OCI-LY7 (cell line): ENCODE measurements at places on chromosomes 7 and 10.

DNA sequence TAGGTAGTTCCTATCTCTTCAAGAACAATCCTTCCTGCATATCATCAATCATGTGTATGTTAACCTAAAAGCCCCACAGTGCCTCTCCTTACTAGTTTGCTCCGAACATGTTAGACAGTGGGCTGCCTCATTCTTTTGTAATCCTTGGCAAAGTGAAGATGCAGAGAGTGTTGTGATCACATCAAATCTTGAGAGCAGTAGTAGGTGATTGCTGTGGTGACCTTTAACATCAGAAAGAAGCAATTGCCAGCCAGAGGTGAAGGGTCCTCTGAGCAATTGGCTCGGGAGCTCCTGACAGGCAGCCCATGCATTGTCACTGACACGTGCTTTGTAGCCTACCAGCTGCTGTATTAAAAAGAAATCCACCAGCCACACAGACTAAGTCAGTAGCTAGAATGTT, 19.6 kb upstream of the GSTK1 start:
- no peak for DNase-seq

GRCh38 chr10:68082872-68083271, 7.8 kb upstream of the HERC4 start:
- DNase-seq = no peak

GRCh38 chr10:71864911-71865361, 13.9 kb upstream of the PSAP start:
- DNase-seq = no peak

DNA sequence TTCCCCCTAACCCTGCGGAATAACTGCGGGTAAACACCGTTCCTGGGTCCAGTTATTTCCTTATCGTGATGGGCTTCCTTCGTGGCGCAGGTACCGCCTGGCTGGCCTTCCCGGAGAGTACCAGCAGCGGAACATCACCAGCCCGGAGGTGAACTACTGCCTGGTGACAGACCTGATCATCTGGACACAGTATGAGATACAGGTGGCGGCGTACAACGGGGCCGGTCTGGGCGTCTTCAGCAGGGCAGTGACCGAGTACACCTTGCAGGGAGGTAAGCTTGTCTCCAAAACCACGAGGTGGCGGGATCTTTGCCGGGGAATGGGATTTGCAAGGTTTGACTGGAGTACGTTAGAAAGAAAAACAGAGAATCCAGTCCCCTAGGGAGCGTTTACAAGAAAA, 665.0 kb upstream of the FOXK1 start:
- no peak for DNase-seq

- DNase-seq = no peak
Observed at GRCh38 chr7:79636849-79637248, 183.4 kb upstream of the MAGI2 start.

DNA sequence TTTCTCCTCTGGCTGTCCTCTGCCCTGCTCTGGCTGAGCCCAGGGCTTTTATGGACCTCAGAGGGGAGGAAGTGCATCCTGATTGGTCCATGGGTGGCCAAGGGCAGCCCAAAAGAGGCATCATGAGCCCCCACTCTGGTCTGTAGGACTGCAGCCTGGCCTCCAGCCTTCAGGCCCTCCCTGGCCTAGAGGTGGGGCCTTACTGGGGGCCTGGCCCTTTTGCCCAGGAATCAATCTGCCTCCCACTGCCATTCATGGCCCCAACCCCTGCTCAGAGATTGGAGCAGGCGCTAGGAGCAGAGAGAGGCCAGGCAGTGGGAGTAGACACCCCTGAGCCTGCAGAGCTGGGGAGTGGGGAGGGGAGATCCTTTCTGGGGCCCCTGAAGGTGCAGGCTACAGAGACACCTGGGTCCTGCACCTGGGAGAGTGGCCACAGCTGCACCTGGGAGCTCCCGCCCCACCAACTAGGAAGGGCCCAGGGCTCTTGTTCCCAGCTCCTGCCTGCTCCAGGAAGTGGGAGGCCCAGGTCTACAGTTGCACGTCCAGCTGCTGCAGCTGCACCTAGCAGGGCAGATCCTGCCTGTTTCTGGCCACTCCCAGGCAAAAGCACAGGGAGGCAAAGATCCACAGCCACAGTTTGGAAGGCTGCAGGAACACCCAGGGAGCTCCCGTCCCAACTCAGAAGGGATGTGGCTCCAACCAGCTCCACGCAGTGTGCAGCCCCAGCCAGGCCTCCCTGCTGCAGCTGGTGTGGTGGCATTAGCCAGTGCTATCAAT, 6.4 kb upstream of the DYNC2I1 start:
- no peak for DNase-seq

DNA sequence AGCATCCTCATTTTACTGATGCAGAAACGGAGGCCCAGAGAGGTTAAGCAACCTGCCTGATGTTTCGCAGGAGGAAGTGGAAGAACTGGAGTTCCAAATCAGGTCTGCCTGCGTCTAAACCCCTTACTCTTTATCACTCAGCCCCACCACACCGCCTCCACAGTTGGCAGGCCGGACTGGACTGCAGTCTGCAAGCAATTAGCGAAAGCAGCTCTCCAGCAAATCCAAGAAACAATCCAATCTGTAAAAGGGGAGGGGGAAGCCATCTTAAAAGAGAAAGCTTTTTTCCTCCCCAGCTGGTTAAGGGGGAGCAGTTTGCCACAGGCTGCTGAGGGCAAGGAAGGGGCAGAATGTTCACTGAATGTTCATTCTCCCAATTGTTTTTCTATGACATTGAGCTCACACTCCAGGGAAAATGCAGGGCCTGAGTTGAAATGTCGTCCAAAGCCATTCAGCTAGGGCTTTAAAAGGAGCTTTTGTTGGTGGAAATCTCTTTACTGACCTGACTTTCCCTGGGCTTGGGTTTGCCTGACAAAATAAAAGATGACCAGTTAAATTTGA, 350.1 kb downstream of the RNLS start:
- DNase-seq = no peak

- peak; percentile 65 for DNase-seq
Observed at GRCh38 chr7:69603937-69604494, 5.7 kb downstream of the AUTS2 start.

DNA sequence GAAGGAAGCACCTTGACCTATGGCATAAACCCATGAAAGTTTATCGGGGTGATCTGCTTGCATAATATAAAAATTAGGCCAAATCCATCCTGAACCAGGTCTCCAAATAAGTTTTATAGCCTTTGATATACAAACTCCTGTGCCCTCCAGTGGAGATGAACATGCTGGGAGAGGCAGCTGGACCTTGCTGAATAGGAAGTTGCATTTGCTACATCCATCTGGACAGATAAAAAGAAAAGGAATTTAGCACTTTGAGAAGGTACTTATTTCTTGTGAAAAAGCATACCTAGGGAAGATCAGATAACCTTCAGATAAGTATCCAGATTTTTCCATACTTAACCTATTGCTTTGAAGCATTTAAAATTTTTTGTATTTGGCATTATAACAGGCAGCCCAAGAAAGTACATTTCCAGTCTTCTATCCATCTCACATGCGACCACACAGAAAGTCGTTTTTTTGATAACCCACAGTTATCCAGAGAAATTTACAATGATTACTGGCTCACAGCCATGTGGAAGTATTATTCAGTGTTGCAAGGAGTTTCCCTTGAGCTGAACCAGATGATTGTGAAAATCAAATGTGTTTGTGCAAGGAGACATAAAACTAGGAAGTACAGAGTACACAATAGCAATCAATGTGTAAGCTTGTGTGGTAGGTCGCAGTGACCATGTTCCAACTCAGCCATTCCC, 124.4 kb upstream of the STK17A start:
- DNase-seq = no peak

DNA sequence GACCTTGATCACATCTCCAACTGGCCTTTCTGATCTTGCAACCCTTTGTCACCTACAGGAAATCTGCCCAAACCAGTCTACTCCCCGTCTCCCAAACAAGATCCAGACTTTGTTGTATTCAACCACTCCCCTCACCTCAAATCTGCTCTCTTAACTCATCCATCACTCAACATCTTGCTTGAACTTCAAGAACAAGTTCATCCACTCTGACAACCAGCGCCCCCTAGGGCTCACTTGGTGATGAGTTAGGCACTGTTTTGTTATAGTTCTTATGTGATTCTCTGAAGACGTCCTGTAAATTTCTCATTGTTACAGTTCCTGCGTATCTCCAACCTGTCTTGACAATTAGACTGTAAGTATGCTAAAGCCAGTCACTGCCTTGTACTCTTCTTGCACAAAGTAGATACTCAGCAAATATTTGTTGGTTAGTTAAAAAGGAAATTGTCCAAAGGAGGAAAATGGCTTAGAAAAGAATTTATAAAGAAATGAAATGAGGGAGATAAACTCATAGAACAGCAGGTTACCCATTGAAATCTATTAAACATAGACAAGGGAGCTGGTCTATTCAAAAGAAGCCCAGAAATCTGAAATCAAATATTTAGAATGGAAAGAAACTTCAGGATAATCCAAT, 5.3 kb downstream of the FRMD4A start:
- DNase-seq = peak; percentile 46

GRCh38 chr7:29748286-29749099, 57.8 kb upstream of the WIPF3 start:
- DNase-seq = peak; percentile 27

DNA sequence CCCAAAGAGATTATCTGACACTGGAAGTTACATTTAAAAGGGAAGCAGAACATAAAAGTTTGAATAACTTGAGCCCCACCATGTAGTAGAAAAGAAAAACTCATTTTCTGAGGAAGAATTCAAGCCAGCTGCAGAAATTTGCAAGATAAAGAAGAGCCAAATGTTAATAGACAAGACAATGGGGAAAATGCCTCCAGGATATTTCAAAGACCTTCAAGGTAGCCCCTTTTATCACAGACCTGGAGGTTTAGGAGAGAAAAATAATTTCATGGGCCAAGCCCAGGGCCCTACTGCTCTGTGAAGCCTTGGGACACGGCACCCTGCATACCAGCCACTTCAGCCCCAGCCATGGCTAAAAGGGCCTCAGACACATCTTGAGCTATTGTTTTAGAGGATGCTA, 18.4 kb upstream of the AKR1C1 start:
- DNase-seq = no peak

DNA sequence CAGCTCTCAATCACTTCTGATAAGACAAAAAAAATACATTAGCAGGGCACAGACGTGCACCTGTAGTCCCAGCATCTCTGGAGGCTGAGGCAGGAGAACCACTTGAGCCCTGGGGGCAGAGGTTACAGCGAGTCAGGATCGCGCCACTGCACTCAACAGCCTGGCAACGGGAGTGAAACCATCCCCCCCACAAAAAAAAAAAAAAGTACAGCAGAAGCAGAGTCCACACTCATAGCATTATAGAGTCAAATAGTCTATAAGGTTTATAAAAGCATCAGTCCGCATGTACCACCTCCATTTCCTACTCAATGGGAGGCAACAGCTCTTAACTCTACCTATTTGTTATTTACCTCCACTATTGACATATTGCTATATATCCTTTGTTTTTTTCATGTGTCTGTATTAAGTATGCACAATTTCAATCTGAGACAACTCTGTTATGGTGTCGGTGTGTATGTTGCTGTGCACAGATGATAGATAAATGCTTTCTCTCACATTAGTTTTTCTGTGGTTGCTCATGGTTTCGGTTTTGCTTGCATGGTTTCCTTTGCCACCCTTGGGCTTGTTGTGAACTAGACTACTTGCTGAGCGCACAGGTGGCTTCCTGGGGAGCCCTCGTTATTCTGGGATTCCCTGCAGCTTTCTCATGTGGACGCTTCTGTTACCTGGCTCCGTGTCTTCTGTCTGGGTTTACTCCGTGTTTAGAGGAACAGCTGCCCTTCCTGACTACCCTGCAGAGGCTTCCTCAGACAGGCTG, 40.4 kb downstream of the PROSER2 start:
- DNase-seq = peak; percentile 83

- no peak for DNase-seq
Observed at GRCh38 chr7:22663357-22663718, 63.7 kb upstream of the IL6 start.

DNA sequence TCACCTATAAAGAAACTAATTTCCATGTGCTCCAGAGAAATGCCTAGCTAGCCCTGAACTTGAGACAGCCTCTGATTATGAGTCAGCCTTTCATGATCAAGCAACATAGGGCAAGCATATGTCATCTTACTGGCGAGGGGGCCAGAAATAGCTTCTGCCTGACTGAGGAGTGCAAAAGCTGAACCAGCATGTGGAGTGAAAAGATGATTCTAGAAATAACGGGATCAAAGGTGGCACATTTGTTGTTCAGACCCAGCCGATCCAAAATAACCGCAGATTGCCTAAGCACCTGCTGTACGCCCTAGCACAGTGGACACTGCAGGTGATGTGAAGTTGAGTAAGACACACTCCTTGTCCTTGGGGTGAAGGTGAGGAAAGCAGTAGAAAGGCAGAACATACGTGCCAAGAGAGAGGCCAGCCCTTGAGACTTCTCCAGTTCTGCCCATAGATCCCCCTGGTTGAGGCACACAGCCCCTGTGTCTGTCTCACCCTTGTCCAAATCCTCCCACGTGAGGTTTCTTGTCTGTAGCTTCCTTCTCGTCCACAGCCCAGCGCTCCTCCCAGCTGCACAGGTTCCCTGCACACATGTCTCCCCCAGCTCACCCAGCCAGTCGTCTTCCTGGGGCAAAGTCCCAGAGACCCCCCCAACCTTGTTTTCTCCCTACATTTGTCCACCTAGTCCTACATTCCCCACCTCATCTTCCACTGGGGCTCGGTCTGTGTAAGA, 2.8 kb upstream of the BCL7B start:
- no peak for DNase-seq

- no peak for DNase-seq
Observed at GRCh38 chr10:1255600-1256431, 199.6 kb downstream of the WDR37 start.

- DNase-seq = no peak
Observed at GRCh38 chr7:84100866-84101265, 93.7 kb downstream of the SEMA3A start.

- peak; percentile 72 for DNase-seq
Observed at GRCh38 chr10:6542999-6543430, 37.1 kb downstream of the PRKCQ start.

DNA sequence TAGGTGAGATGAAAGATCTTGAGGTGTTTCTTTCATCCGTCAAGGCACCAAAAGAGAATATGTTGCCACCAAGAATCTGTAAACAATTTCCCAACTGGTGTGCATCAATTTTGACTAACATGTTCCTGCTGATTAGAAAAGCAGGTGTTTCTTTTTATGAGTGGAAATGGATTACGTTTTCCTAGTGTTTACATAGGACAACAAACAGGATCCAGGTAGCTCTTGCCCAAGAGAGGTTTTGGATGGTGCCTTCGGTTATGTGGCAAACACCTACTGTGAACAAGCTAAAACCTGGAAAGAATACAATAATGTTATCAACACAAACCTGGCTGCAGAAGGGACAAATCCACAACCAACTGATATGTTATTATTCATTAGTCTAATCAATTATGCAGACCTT, 53.6 kb upstream of the WNT16 start:
- no peak for DNase-seq

GRCh38 chr10:98045785-98046389, 15.5 kb upstream of the CRTAC1 start:
- DNase-seq = peak; percentile 86
